ENCODE measurements at places on chromosomes 13 and 19.

DNA sequence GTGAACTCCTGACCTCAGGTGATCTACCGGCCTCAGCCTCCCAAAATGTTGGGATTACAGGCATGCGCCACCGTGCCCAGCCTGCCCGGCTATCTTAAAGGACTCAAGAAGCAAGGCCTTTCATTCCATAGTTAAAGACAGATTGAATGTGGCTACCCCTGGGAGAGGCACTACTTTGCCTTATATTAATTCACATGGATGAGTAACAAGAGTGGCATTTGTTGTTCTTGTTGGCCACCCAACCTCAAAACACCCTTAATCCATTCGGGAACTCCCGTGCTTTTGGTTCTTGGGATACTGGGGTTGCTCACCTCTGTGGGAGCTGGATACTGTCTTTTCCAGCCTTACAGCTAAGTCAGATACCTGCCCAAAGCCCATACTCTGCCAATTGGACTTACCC is 34.4 kb upstream of the ABCC4 start:
- DNase-seq, result no peak

GRCh38 chr19:55638864-55639359 is 1.9 kb upstream of the ZNF580 start:
- no peak for DNase-seq

DNA sequence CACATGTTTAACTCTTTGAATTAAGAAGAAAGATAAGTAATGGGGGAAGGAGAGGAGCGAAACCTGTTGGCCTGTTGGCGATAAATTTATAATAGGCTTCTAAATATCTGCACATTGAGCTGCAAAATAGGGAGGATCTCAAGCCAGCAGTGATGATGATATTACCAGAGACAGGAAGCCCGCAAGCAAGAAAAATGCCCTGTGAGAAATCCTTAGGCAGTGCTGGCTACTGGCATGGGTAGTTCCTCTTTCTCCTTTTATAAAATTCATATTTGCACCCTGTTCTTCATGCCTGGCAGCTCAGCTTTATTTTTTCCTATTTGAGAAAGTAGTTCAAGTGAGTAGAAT is 858 bp upstream of the USP12 start:
- DNase-seq, result no peak

- peak; percentile 45 for DNase-seq
Observed at GRCh38 chr19:46840498-46840942, 10.1 kb downstream of the AP2S1 start.

GRCh38 chr19:4966591-4966990 is 2.3 kb upstream of the KDM4B start:
- DNase-seq, result no peak

GRCh38 chr19:1587872-1588271 is 4.8 kb downstream of the MBD3 start:
- DNase-seq, result no peak

DNA sequence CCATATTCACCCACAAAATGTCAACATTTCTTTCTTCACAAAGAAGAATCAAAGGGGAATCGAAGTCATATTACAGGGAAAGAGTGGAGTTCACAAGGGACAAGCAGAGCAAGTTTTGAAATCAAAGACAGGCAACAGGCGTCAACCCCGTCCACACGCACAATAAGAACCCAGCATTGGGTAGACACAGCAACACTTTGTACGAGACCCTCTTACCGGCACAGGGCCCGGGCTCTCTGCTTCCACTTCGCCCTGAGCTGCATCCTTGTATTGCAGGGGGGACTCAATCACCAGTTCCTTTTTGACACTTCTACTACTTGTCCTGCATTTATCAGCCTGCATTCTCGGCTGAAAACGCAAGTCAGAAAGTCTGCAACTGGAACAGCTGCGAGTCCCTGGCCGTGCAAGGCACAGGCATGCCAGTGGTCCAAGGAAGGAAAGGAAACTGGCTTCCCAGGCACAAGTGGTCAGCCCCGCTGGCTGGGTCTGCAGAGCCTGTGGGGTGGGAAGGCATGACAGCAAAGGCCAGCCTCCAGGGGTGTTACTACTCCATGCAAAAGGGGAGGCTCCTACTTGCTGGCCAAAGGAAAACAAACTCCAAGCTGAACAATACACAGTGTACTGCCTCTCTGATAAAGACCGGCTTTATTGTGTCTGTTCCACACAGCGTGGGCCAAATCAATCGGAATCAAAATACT is at the start of gene DOCK9:
Gene DOCK9, minus strand, starts transcription at position 497 of the 698 bp plus-strand sequence. Its CDS starts 155 bp downstream, at position 342.
- peak; percentile 40 for DNase-seq

GRCh38 chr13:106113796-106114195 is 421.7 kb downstream of the EFNB2 start:
- DNase-seq, result no peak

DNA sequence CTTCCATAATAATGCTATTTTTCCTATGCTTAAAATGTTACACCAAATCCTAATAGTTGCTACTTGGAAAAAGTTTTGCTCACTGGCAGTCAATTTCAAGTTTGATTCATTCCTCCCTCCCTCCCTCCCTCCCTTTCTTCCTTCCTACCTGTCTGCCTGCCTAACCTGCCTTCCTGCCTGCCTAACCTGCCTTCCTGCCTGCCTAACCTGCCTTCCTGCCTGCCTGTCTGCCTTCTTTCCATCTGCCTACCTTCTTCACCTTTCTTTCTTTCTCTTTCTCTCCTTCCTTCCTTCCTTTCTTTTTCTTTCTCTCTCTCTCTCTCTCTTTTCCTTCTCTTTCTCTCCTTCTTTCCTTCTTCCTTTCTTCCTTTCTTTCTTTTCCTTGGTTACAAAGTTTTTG is 418.7 kb downstream of the PCDH9 start:
- DNase-seq, result no peak

- no peak for DNase-seq
Observed at GRCh38 chr19:17677002-17677401, 11.2 kb downstream of the UNC13A start.

DNA sequence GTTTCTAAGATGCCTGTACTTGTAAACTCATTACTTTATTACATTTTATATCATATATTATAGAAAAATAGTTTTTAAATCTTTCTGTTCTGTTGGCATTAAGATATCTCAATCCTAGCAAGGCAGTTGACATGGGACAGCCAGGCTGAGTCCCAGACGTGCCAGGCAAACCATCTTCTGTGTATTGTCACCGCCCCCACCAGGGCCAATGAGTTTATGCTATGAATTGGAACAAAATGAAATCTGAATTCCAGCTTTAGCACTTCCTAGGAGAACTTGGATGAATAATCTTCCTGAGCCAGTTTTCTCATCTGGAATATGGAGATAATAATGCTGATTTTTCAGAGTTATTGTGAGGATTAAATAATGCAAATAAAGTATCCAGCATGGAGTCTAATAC is 79.9 kb upstream of the GSX1 start:
- no peak for DNase-seq

DNA sequence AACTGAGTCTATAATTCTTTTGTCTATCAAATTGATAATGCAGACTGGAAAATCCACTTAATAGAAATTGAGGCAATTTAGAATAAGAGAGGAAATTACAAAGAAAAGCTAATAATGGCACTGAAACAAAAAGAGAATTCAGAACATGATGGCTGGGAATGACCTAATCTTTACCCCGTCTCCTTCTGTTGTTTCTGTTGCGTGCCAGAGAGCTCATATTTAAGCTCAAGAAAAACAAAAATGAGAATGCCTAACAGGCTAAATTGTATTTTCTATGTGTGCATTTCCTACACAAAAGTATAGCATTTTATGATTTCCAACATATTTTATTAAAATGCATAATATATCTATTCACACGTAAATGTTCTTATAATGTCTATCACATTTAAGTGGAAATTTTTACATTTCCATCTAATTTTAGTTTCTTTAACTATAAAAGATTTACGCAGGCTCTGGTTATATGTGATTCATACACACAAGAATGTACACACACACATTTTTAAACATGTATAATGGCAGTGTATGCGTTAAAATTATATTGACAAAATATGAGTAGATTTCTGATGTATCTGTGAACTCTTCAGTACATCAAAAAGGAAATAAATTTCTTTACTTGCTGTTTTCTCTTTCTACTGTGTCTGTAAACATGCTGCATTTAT is 432.3 kb downstream of the SLITRK6 start:
- DNase-seq, result no peak

DNA sequence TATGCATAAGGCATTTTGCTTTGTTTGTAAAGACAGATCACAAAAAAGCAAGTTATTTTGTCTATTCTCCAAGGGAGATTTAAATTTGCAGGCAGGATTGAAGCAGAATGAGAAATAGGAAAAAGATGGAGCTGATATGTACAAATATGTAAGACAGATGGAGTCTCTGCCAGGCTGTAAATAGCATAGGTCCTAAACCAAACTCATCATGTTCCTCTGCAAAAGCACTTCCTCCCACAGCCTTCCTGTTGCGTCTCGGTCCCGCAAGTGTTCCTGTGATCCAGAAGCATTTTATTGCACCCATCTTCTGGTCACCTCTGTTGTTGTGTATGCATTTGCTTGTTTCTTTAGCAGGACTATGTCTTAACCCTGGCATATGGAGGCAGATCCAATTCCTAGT is 95.7 kb upstream of the CLDN10 start:
- DNase-seq, result no peak

- no peak for DNase-seq
Observed at GRCh38 chr13:51501592-51502152, 48.8 kb upstream of the INTS6 start.

DNA sequence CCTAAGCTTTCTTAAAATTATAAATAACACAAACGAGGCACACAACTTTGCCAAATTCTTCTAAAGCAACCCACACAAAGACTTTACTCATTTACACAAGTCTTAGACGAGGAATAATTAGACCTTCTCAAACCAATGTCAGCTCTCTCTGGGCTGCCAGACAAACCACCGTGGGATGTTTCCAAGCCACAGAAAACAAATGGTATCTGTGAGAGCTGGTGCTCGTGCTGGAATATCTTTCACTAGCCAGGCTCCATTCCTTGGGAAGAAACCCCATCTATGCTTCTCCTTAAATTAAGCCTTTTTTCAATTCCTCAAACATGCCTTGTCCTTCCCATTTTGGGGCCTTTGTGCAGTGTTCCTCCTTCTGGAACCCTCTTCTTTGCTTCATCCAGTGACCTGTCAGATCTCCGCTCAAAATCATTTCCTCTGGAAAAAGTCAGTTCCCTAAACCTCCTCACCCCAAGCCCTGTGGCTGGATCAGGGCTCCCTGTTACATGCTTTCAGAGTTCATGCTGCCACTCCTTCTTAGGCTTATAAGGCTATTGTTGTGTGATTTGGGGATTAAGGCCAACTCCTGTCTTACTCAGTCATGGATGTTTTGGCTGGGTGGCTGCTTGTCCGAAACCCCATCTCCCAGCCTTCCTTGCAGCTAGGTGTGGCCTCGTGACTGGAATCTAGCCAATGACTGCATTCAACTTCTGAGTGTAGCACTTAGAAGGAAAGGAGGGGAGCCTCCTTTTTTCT is 64.2 kb upstream of the GTF2F2 start:
- DNase-seq, result no peak

- DNase-seq, result no peak
Observed at GRCh38 chr13:37412241-37412921, 186.2 kb downstream of the POSTN start.

GRCh38 chr13:46844431-46844830 is 47.5 kb upstream of the ESD start:
- DNase-seq, result no peak

- DNase-seq, result peak; percentile 74
Observed at GRCh38 chr19:48819366-48819816, 8.6 kb upstream of the BCAT2 start.

- DNase-seq, result no peak
Observed at GRCh38 chr19:44722131-44723121, 23.5 kb downstream of the CEACAM16 start.

DNA sequence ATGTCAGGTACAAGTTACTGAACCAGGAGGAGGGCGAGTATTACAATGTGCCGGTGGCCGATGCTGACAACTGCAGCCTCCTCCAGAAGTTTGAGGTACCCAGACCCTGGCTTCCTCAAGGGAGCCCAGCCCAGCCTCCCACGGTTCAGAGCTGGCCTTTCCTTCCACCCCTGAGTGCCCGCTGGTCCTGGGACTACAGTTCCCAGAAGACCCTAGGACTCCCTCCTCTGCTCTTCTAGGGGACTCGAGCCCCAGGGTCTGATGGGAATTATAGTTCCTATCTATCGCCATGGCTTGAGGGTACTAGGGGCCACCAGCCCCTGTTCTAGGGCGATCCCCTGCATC is 11.0 kb downstream of the PRKCG start:
- DNase-seq, result no peak

DNA sequence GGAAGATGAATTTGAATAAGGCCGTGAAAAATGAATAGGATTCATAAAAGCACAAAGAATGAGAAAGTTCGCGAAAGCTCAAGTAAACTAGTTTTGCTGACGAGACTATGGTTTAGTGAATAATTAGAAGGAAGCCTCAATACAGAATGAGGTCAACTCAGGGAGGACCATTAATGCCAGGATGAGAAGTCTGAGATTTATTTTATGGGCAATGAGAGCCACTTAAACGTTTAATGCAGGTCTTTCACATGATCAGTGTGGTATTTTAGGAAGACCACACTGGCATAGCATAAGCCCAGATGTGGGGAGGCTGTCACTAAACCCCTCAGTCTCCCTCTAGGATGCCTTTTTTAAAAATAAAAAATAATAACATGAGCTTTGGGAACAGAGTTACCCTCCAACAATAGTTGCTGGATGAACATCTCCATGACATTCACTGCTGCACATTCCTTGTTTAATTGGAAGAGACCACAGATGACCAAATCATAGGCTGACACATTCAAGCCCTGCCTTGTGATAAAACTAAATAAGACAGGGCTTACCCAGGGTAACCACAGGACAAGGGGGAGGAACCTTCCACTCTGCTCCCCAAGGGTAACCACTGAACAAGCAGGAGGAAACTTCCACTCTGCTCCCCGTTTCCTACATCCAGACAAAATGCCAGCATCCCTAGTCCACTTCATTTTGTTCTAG is 43.6 kb upstream of the LSM14A start:
- DNase-seq, result no peak

- no peak for DNase-seq
Observed at GRCh38 chr13:72444999-72445398, 282.4 kb downstream of the MZT1 start.

GRCh38 chr13:48831248-48831647 is 144.5 kb upstream of the FNDC3A start:
- no peak for DNase-seq

DNA sequence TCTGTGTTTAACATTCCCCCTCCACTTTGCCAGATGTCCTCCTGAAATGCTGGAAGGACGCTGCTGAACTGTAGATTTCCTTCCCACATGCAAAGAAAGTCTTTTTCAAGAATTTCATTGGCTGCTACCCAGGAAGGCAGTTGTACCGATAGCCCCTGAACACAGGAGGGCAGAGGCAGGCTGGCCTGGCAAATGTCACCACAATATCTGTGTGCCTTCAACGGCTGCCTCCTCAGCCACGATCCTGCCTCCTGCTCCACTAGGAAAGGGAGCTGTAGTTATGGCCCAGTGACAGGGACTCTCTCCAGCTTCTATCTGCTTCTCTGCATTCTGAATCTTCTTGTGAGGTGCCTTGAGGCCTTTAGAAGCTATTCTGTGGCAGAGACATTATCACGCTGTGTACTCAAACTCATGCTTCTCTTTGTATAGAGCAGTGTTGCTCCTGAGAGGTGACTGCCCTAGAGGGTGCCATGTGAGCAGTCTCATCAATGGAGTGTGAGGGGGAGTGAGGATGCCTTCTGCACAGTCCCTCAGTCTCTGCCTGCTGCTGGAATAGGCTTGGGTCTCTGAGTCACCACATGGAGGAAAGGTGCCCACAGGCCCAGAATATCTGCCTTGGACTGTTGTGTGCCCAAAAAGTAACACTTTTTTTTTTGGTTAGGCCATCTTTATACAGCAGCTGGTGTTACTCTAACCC is 279.8 kb downstream of the DNAJC15 start:
- DNase-seq, result no peak

Data from NCI-H774 (cell line).